ELR (cell line): ENCODE measurements at places on chromosomes 16 and 17.

DNA sequence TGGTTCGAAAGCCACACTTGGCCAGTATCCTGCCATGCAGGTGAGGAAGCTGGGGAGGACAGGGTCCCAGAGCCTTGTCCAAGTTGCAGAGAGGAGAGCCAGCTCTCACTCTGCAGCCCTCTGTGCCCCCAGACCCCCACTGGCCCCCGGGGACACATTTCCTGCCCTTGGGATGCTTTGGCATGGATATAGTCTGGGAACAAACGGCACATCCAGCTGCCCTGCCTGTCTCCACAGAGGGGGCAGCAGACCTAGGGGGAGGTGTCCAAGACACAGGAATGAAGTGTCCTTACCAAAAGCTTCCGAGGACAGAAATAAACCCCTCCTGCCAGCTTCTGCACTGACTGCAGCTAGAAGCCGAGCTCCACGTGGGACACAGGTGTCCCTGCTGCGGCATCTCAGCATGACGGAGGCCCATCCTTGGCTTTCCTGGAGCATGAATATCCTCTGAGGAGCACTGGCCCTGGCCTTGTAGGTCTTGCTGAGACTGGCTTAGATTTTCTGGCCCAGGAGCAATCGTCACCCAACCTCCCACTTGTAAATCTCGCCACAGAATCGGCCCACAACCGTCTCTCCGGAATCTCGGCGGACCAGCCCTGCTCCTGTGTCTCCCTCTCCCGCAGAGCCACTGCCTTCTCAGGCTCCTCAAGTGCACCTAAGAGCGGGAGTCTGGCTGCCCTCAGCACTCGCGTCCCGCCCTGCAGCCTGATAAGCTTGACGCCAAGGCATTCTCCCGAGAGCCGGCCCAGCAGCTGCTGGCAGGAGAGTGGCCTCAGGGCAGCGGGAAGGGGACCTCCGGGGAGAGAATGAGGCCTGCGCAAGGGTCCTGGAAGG is 1.1 kb upstream of the CAPN15 start:
- DNase-seq, result peak; percentile 62

GRCh38 chr16:84181144-84181915 is 5.5 kb downstream of the TAF1C start:
- DNase-seq, result no peak

DNA sequence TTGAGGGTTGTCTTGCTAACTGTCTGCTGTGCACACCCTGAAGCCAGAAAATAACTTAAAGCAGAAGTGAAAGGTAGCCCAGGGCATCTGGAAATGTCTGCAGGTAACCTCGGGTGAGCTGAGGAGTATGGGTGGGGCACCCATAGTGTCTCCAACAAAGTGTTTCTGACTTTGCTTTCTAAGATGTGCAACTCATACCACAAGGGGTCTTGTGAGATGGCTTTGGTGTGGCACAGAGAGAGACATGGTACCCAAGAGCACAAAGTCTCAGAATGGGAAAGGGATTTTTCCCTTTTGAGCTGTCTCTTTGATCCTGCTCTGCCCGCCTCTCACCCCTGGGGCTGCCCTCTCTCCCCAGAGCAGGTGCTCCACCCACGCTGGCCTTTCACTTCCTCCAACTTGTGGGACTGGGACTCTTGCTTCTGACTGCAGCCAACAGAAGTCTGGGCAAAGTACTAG is 6.9 kb downstream of the CHD9 start:
- no peak for DNase-seq

DNA sequence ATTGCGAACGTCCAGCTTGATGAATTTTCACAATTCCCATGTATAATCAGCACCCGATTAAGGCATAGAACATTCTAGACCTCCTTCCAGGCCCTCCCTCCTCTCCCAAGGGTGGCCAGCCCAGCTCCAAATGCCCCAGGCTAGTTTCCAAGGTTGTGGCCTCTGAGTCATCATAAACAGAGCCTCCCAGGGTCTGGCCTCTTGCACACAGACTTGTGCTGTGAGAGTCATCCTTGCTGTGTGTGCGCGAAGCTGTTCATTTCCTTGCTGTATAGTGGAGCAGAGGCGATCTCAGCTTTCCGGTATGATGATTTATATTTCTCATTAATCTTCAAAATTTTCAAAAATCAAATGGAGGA is 20.5 kb upstream of the JPH3 start:
- peak; percentile 99 for DNase-seq

DNA sequence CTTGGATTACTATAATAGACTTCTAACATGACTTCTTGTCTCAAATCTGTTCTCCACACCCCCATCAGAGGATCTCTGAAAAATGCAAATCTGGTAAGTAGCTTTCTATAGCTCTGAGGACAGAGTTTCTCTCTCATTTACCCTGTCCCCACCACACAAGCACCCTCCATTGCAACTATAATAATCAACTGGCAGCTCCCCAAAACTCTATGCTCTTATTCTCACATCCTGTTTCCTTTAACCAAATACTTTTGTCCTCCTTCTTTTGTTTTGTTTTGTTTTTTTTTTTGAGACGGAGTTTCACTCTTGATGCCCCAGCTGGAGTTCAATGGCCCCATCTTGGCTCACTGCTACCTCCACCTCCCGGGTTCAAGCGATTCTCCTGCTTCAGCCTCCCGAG is 73.4 kb downstream of the HELZ start:
- no peak for DNase-seq

- no peak for DNase-seq
These were observed 73.1 kb downstream of the CEP95 start for GRCh38 chr17:64579917-64580316.

DNA sequence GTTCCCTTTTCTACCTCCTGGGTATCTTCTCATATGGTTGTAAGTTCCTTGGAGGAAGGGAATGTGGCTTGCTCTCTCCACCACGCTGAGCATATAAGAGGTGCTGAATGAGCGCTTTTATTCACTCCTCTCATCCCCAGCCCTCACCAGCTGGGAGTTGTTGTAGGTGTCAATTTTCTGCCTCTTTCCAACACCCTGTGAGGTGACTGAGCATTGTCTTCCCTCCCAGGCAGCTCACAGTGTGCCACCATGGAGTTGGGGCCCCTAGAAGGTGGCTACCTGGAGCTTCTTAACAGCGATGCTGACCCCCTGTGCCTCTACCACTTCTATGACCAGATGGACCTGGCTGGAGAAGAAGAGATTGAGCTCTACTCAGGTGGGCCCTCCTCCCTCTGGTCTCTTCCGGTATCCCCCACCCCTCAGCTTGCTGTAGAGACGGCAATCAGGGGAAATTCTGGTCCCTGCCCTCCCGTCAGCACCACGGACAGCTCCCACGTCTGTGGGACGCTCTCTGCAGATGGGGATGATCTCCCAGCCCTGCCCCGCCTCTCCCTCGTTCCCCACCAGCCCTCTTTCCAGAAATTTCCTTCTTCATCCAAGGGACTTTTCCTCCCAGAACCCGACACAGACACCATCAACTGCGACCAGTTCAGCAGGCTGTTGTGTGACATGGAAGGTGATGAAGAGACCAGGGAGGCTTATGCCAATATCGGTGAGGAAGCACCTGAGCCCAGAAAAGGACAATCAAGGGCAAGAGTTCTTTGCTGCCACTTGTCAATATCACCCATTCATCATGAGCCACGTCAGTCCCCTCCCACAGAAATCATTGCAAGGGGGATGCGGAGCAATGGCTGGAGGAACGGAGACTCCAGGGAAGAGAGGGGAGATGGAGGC is 18.3 kb downstream of the CIITA start:
- DNase-seq, result peak; percentile 43

GRCh38 chr17:81983639-81984373 is 6.4 kb downstream of the ASPSCR1 start:
- DNase-seq, result no peak

DNA sequence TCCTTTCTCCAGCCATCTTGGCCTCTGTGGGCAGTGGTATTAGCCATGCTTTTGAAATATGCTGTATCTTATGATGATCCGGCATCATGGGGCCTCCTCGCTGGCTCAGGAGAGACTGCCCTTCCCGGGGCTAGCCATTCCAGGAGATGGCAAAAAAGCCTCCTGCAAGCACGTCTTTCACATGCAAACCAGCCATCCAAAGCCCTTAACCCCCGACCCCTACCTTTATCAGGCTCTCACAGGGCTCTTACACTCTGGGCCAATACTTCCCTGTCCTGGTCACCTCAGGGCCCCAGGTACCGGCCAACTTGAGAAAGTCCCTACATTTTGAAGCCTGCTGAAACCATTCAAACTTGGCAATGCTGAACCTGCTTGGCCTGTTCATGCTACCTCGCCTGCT is 36.4 kb downstream of the MYH13 start:
- no peak for DNase-seq

GRCh38 chr17:17151055-17151454 is 55.1 kb downstream of the PLD6 start:
- peak; percentile 96 for DNase-seq

GRCh38 chr16:11429123-11429522 is 83.9 kb downstream of the RMI2 start:
- DNase-seq, result no peak

GRCh38 chr17:71208111-71208704 is 912.6 kb upstream of the SOX9 start:
- DNase-seq, result peak; percentile 76

GRCh38 chr17:50737118-50737698 is 17.8 kb downstream of the LUC7L3 start:
- DNase-seq, result no peak

DNA sequence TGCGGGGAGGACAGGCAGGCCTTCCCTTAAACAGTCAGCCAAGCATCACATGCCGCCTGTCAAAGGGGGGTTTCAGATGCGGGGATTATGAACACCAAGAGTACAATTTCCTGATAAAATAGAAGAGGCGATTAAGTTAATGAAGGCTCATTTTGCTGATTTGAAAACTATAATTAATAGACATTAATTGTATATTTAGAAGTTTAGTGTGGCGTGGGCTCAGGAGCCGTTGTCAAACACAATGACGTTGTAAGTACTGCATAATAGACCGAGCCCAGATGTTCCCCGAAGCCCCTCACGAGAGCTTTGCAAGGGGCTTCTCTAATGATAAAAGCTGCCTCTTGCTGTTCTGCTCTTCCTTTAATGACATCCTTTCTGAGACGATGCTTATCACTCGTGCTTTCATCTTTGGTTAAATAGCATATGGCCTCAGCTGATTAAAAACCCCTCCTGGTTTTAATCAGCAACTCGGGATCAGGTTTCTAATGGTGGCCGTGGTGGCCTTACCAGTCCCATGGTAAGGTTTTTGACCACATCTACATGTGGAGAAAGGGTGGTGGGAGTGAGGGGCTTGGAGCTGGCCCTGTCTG is 28.2 kb downstream of the SNX20 start:
- no peak for DNase-seq
